ENCODE measurements at places on chromosomes 1 and 21.

- no peak for DNase-seq
Observed at GRCh38 chr21:46100426-46100825, 2.5 kb downstream of the COL6A2 start.

- DNase-seq: no peak
Observed at GRCh38 chr1:91583326-91583755, 82.7 kb downstream of the CDC7 start.

DNA sequence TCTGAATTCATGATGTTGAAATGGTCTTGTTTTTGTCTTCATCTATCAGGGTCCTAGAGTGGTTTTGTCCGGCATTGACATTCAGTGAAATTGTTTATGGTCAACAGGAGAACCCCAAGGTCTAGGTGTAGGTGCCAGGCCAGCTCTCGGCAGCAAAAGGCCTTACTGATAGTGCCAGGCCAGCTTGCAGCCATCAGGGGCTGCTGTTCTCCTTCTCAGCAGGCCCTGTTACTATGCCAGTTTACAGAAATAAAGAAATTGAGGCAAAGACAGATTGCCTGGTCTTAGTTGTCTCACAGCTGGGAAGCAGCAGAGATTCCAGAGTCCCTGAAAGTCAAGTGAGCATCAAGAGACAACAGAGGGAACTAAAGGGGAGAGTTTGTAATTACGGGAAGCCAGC, 12.0 kb downstream of the HMGB4 start:
- no peak for DNase-seq

DNA sequence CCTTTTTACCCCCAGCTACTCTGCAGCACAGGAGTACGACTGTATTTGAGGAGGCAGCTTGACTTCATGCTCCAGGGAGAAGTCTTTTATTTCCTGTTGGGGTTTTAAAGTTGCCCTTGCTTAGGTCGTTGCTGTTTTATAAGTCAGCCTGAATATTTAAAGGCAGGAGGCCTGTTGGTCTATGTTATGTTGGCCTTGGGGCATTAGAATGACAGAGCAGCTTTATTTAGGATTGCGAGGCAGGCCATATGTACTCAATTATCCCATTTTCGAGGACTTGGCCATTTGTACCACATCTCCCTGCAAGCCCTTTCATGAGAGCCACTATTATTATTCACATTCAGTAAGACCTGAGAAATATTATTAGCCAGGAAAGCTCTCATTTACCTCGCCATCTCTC, 47.0 kb downstream of the KIF26B start:
- DNase-seq: no peak

GRCh38 chr1:204871405-204872037, 859 bp downstream of the NFASC start:
- no peak for DNase-seq

- no peak for DNase-seq
Observed at GRCh38 chr1:94218332-94218731, 19.1 kb downstream of the ARHGAP29 start.

DNA sequence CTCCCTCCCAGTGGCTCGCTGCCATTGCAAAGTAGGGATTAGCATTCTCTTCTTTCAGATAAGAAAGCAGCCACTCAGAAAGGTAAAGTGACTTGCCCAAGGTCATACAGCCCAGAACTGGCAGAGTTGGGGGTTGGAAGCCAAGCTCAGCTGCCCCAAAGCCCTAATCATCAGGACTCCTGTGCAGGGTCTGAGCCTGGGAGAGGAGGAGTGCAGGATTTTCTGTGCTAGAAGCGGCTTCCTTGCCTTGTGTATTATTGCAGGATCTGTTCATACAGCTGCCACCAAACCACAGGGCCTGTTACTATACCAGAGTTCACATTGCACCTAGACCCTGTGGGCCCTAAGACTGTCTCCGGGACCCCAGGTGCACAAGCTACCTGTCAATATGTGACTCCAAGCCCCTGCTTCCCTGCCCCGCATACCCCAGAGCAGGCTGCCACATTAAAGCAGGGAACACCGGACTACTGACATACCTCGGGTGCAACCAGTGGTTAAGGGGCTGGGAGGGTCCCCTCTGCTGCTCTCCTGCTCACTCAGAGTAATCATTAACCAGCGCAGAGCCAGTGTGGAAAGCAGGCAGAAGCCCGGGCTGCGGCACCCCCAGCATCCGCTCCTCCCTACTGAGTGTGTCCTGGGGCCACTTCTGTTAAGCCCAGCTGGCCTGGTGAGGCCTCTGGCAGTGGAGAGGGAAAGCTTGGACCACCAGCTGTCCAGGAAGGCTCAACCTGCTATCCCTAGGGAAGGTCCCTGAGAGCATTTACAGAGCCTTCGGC, 15.8 kb downstream of the HSPG2 start:
- DNase-seq: no peak

GRCh38 chr1:156747742-156748669, 3.5 kb downstream of the HDGF start:
- no peak for DNase-seq

DNA sequence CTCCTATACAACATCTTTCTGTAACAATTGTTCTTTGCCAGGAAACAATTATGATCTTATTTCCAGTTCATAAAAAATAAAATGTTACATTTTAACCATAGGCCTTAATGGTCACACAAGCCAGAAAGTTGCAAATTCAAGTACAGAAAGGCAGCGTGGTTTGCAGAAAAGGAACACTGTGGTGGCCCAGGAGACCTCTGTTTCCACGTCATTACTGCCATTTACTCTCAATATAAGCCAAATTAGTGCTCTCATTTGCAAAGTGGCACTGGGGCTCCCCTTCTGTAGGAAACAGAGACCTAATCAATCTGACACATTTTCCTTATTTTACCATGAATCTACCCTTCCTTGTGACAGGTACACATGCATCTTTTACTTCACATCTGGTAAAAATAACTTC, 79.3 kb upstream of the TLR5 start:
- DNase-seq: no peak
